ENCODE measurements at places on chromosomes 6 and 20.

- DNase-seq, result no peak
These were observed 39.1 kb upstream of the PAK5 start for GRCh38 chr20:9877932-9878495.

DNA sequence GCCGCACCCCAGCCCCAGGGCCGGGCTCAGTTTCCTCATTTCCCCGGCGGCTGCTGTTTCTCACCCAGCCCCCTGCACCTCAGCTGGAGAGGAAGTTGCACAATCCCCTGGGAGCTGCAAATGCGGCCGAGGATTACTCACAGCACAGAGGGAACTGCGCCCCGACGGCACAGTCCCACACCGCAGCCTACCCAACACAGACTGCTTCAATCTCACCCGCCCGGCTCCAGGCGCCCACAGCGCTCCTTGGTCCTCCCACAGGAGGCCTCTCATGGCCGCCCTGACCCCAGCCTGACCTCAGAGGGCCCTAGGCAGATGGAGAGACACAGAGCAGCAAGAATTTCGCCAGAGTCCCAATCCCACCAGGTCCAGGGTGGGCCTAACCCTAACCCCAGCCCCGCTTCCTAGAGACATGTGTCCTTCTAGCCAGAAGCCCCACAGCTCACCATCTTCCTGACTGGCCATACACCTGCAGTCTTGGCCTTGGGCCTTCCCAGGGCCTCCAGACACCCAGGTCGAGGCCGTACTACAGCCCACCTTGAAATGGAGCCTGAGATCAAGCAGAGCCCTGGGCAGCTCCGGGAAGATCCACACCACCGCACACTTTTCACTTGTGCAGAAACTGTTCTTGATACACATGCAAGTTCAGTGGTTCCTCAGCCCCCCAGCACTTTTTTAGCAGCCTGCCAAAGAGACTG, 11.7 kb downstream of the TFEB start:
- DNase-seq, result no peak

DNA sequence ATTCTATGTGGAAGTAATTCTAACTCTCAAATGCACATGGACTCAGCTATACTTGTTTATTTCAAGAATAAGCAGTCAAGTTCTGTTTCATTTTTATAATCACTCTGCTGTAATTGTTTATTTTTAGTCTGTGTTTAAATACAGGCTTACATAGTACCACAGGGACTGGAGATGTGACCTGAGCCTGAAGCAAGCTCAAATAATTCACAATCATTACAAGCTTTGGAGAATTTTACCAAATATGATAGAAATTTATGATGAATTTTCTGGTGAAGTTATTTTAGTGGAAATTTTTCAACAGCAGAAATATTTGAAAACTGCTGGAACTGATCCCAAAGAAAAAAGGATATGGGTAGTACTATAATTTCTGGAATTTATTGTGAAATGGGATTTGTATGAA, 41.6 kb upstream of the DSE start:
- no peak for DNase-seq

DNA sequence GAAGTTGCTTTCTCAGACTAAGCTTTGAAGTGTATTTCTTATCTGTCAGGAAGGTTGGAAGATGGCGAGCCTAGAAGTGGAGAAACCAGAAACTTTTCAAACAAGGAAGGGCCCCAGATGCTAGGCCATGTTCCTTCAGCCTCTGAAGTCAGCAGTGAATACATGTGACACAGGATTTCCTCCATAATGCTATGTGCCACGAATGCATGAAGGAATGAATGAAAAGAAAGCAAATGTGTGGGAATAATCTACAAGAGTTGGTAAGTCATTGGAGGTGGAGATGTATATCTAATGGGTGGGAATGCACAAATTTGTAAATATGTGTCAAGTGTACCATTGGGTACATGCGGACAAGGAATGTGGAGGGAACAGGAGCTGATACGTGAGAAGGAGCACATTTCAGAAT, 123.2 kb upstream of the PRSS16 start:
- no peak for DNase-seq

DNA sequence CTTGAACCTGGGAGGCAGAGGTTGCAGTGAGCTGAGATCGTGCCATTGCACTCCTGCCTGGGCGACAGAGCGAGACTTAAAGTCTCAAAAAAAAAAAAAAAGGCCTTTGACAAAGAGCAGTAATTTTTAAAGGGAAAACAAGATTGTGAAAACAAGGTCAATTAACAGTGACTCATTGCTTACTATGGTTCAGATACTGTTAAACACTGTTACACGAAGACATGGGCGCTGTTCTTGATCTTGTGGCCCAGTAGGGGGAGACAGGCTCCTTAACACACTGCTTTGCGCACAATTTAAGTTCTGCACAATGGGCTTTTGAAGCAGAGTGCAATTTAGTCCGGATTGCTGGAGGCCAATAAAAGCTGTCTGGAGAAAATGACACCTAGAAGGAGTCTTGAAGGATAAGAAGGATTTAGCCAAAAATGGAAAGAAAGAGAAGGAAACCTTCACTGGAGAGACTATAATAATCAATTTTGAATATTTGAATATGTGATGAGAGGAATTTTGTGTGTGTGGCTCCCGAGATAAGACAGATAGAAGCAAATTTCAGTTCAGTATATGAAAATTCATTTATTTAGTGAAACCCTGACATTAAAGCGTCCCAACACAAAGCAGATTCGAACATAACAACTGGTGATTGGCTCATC, 6.0 kb upstream of the LATS1 start:
- peak; percentile 11 for DNase-seq

DNA sequence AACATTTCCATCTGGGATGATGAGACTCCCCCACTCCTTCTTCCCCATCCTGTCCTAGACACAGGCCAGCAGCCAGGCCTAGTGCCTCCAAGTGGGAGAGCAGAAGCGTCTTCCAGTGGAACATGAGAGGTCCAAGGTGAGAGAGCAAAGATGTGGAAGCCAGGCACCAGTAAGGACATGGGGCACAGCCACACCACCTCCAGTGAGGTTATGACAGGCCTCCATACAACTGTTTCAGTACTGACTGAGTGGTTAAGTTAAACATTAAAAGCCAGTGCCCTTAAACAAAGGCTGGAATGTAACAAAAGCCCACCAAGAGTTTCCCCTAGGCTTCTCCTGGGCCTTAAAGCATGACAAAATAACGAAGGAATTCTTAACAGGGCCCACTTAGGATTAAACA, 5.3 kb downstream of the ZBTB24 start:
- DNase-seq, result no peak

DNA sequence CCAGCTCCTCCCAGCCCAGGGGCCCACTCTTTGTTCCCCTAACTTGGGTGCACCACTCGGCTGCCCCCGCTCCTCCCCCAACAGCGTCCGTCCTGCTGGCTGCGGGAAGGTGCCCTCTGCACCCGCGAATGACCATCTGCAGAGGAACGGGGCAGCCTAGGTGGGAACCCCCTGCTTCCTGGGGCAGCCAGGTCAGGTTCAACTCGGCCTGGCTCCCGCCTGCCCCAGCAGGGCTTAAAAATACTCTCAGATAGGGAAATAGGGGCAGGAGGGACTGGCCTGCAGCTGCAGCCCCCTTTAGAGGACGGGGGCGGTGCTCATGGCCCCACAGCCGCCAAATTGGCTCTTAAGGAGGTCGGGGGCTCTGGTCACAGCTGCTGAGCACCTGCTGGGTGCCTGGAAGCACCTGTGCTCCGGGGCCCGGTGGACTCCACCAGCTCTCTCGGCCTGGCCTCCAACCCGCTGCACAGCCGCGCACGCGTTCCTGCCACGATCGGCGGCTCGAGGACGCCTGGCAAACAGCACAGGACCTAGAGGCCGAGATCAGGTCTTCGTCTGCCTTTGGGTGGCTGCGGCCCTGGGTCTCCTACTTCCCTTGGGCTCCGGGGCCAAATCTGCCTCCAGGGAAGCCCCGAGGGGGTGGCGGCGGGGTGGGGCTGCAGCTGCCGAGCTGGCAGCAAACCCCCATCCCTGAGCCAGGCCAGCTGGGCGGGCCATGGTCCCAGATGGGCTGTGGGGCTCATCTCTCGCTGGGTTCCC, 700 bp upstream of the LAMA5 start:
- no peak for DNase-seq

- DNase-seq, result no peak
These were observed 31.8 kb downstream of the PSMB9 start for GRCh38 chr6:32885698-32886286.

DNA sequence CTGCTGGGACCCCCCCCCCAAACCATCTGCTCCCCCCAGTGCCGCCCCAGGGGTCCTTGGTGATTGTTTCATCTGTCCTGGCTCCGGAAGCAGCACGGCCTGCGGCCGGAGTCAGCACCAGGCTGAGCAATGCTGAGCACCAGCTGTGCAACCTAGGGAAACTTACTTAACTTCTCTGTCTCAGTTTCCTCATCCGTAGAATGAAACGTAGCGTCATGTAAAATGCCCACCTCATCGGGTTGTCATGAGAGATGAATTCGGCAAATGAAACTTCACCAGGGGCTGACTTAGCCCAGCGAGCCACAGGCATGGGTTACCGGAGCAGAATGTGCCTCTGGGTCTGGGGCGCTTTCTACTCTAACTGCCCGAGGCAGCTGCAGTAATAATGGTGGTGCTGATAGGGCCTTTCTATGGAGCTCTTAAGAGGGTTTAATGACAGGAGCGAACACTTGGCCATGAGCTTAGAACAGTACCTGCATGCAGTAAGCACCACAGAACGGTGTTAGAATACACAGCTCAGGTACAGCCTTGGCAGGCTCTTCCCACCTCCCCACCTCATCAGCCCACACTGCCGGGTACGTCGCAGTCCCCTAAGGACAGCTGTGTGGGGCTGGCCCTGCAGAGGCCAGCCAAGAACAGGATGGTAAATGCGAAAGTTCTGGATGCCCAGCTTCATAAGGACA, 1.7 kb downstream of the THBS2 start:
- no peak for DNase-seq

DNA sequence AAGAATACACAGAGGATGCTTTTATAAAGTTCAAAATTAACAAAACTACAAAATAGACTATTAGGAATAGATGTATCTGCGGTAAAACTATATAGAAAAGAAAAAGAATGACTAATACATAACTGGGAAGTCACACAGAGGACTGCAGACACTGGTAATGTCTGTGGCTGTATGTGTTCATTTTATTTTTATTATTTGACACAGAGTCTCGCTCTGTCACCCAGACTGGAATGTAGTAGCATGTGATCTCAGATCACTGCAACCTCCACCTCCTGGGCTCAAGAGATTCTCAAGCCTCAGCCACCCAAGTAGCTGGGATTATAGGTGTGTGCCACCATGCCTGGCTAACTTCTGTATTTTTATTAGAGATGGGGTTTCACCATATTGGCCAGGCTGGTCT, 38.9 kb downstream of the ESF1 start:
- DNase-seq, result no peak

DNA sequence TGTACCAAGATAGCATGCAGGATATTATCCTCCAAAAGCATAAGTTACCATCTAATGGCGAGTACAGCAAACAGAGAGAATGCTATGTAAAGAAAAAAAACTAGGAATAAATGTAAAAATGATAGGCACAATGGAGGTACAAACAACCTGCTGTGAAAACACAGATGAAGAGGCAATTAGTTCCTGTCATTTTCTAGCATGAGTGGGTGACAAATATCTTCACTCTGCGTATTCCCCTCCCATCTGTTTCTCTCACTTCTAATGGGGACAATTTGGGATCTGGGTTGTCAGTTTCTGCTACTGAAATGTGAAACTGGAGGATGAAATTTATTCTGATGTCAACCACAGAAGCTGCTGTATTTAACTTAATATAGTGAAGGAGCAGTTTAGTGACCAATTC, 11.7 kb upstream of the PTPRK start:
- no peak for DNase-seq

DNA sequence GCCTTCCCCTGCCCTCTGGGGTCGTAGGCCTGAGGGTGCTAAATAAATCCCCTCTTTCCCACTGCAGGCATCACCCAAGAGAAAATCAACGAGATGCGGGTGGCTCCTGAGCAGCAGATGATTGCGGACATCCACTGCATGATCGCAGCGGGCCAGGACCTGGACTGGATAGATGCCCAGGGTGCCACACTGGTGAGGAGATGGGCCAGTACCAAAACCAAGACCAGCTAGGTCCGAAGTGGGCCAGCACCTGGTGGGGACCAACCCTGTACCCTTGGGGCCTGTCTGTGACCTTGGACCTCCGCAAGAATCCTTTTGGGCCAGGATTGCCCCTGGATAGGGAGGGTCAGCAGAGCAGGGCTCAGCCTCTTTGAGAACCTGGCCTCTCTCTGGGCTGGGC, 23.6 kb upstream of the FAM83D start:
- DNase-seq, result no peak

GRCh38 chr20:32285082-32285620, 7.7 kb downstream of the KIF3B start:
- no peak for DNase-seq

- DNase-seq, result no peak
These were observed 19.2 kb downstream of the BLTP3A start for GRCh38 chr6:34810936-34811632.

GRCh38 chr6:36625158-36625919, 31.2 kb downstream of the SRSF3 start:
- DNase-seq, result no peak

GRCh38 chr6:102114402-102114801, 720.9 kb downstream of the GRIK2 start:
- no peak for DNase-seq

DNA sequence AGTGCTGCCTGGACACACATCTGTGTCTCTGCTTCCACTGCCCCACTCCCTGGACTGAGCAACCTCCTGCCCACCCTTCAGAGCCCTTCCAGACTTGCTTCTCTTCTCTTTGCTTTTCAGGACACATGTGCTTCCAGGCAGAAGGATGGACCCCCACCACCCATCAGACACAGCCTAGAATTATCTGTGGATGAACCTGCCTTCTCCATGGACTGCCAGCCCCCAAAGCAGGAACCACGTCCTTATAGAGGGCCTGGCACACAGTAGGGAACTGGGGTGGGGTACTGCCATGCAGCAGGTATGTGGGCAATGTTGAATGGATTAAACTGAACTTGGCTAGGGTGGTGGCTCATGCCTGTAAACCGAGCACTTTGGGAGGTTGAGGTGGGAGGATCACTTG, 3.6 kb downstream of the KIAA1755 start:
- no peak for DNase-seq

- no peak for DNase-seq
These were observed 356.9 kb downstream of the ARHGAP18 start for GRCh38 chr6:129353067-129353466.

GRCh38 chr6:83429857-83430610, 817 bp downstream of the ME1 start:
- no peak for DNase-seq

Measured in stimulated activated CD4-positive, alpha-beta T cell treated with anti-CD3 and anti-CD28 coated beads, Interleukin-4, amount 100 ng/mL, for 4 hours (primary cell).